ENCODE measurements at places on chromosomes 3 and 15.

DNA sequence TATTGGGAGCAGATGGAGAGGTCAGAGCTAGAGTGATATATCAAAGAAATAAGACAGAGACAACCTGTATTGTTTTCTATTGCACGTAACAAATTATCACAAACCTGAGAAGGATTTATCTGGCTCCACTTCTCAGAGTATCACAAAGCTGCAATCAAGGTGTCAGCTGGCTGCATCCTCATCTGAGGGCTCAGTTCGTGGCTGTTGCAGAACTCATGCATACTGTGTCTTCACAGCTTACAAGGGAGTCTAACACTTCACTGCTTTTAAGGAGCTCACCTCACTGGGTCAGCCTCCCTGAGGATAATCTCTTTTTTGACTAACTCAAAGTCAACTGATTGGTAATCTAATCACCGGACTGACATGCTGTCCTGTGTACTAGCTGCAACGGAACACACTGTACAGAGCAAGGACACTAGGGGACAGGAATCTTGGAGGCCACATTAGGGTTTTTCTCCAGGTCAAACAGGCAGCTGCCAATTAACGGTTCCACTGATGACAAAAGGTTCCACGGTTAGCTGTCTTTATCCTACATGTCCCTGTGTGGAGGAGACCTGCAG, 1006.8 kb upstream of the SEMA6D start:
- H3K36me3 ChIP-seq = no peaks in the 10 kb centered on the region
- no peak for DNase-seq
- no peaks in the 10 kb centered on the region for H3K27me3 ChIP-seq
- no peak overlapping the region for H3K27ac ChIP-seq
- H3K4me1 ChIP-seq = peaks cover 5% of the 10 kb centered on the region

DNA sequence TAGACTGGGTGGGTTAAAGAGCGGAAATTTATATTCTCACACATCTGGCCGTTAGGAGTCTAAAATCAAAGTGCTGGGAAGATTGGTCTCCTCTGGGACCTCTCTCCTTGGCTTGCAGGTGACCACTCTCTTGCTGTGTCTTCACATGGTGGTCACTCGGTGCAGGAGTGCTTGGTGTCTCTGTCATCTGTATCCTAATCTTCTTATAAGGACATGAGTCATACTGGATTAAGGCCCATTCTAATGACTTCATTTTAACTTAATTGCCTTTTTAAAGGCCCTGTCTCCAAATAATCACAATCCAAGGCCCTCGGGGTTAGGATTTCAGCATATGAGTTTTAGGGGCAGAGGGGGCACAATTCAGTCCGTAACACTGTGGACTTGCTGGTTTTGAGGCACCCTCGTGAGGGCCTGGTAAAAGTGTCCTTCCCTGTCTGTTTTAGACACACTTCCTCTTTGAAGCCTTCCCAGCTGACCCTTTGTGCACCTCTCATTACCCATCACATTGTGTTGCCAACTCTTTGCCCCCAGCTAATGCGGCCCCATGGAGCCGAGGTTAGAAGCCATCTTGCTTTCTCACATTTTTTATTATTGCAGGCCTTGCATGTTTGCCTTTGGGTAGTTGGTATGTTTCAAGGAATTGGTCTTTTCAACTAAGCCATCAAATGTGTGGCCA, 3.2 kb downstream of the XYLB start:
- DNase-seq = no peak
- H3K4me3 ChIP-seq = no peak overlapping the region
- no peaks in the 10 kb centered on the region for H3K4me1 ChIP-seq
- no peak overlapping the region for H3K27ac ChIP-seq
- no peaks in the 10 kb centered on the region for H3K27me3 ChIP-seq

- H3K4me1 ChIP-seq = no peaks in the 10 kb centered on the region
- no peak overlapping the region for H3K27ac ChIP-seq
- no peak for DNase-seq
- no peak overlapping the region for H3K4me3 ChIP-seq
These were observed 287.2 kb downstream of the SHQ1 start for GRCh38 chr3:72560846-72561675.

DNA sequence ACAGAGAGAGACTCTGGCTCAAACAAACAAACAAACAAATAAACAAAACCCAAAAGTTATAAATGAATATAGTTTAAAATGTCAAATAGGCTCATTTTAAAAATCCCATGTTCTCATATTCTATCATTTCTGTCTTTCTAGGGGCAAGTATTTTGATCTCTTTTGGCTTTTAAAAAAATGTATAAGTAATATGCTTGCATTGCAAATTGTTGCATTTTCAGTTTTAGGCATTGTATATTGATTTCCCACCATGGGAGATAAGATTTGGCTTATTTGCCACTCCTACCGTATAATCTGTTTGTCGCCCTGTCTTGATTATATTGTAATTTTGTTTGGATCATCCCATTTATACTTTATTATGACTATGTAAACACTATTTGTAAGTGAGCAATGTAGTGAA, 70.6 kb downstream of the PIAS1 start:
- no peak overlapping the region for H3K4me3 ChIP-seq
- no peaks in the 10 kb centered on the region for H3K4me1 ChIP-seq
- DNase-seq = no peak
- H3K27ac ChIP-seq = no peak overlapping the region
- H3K27me3 ChIP-seq = no peaks in the 10 kb centered on the region
- H3K36me3 ChIP-seq = peaks cover 3% of the 10 kb centered on the region

GRCh38 chr3:105559856-105560255, 193.1 kb downstream of the ALCAM start:
- no peak overlapping the region for H3K4me3 ChIP-seq
- H3K4me1 ChIP-seq = no peaks in the 10 kb centered on the region
- H3K27ac ChIP-seq = no peak overlapping the region
- DNase-seq = no peak

GRCh38 chr15:78645009-78645408, 4.0 kb upstream of the CHRNB4 start:
- no peaks in the 10 kb centered on the region for H3K36me3 ChIP-seq
- peaks cover 8% of the 10 kb centered on the region for H3K27me3 ChIP-seq
- peaks cover 5% of the 10 kb centered on the region for H3K4me1 ChIP-seq
- H3K4me3 ChIP-seq = no peak overlapping the region
- H3K27ac ChIP-seq = no peak overlapping the region

GRCh38 chr15:48096355-48096786, 24.4 kb upstream of the SLC24A5 start:
- no peaks in the 10 kb centered on the region for H3K4me1 ChIP-seq
- DNase-seq = peak; percentile 76
- H3K27ac ChIP-seq = no peak overlapping the region
- H3K27me3 ChIP-seq = no peaks in the 10 kb centered on the region
- H3K36me3 ChIP-seq = no peaks in the 10 kb centered on the region

DNA sequence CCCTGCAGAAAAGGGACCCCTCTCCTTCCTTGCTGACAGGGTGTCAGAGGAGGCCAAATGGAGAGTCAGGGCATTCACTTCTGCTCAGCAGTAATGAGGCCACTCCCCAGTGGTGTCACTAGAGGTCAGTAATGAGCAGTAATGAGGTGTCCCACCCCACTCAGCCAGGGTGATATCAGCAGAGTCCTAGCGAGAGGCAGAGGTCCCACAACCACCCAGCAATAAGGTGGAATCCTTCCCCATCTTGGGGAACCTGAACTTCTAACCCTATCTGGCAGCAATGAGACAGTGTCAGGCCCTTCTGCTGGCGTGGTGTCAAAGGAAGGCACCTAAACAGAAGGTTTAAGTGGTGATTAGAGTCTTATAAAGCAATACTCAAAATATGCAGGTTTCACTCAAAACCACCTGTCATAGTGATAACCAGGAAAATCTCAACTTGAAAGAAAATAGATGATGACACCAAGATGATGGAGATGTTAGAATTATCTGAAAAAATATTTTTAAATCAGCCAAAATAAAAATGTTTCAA, 12.9 kb downstream of the OCA2 start:
- DNase-seq = peak; percentile 12
- H3K36me3 ChIP-seq = no peaks in the 10 kb centered on the region
- no peak overlapping the region for H3K4me3 ChIP-seq

GRCh38 chr3:175065497-175065896, 206.4 kb downstream of the NAALADL2 start:
- H3K4me3 ChIP-seq = no peak overlapping the region
- H3K27ac ChIP-seq = no peak overlapping the region
- no peaks in the 10 kb centered on the region for H3K27me3 ChIP-seq

GRCh38 chr15:41930221-41930866, 36.5 kb upstream of the SPTBN5 start:
- H3K4me1 ChIP-seq = peaks cover 4% of the 10 kb centered on the region
- H3K27ac ChIP-seq = no peak overlapping the region
- peak; percentile 35 for DNase-seq
- H3K36me3 ChIP-seq = peaks cover 2% of the 10 kb centered on the region

DNA sequence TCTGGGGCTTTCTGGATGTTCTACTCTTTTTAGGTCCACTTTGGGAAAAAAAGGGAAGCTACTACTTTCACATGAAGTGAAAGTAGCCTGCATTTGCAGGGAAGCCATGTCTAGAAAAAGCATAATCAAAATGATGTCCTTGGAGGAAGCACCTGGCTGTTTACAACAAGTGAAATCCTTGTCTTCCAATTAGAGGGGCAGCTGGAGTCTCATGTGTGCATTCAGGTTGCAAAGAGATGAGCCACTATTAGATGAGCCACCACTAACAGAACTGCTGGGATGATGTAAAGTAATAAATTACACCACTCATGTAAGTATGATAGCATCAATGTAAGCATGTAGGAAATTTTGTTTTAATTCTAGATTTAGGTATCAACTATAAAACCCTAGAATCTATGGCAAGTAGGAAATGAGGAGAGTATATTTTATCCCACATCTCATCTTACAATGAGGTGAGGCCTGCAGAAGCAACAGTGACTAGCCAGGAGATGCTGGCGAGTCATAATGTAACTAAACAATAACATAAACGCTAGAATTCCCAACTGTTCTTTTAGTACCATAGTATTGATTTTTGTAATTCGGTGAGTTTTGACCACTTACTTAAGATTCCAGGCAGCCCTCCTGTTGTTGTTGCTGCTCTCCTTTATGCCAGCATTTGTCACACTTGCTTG, 75.9 kb downstream of the TMEM108 start:
- DNase-seq = no peak
- H3K4me1 ChIP-seq = no peaks in the 10 kb centered on the region
- no peaks in the 10 kb centered on the region for H3K27me3 ChIP-seq
- no peak overlapping the region for H3K4me3 ChIP-seq

GRCh38 chr3:36777424-36778218, 13.3 kb upstream of the DCLK3 start:
- H3K27ac ChIP-seq = no peak overlapping the region
- H3K4me1 ChIP-seq = no peaks in the 10 kb centered on the region
- DNase-seq = no peak

DNA sequence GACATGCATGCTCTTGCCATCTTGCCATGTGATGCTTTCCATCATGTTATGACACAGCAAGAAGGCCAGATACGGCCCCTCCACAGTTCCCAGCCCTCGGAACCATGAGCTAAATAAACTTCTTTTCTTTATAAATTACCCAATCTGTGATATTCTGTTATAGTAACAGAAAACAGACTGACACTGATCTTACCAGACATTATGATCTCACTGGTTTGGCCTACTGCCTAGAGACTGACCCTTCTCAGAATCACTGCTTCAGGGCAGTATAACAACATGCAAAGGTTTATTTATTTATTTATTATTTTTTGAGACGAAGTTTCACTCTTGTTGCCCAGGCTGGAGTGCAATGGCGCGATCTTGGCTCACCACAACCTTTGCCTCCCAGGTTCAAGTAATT, 14.0 kb downstream of the ZNF619 start:
- no peak overlapping the region for H3K27ac ChIP-seq
- peaks cover 6% of the 10 kb centered on the region for H3K36me3 ChIP-seq
- H3K4me1 ChIP-seq = no peaks in the 10 kb centered on the region
- no peak for DNase-seq
- no peak overlapping the region for H3K4me3 ChIP-seq

GRCh38 chr3:192260116-192261010, 467.0 kb downstream of the FGF12 start:
- H3K36me3 ChIP-seq = no peaks in the 10 kb centered on the region
- no peaks in the 10 kb centered on the region for H3K4me1 ChIP-seq

DNA sequence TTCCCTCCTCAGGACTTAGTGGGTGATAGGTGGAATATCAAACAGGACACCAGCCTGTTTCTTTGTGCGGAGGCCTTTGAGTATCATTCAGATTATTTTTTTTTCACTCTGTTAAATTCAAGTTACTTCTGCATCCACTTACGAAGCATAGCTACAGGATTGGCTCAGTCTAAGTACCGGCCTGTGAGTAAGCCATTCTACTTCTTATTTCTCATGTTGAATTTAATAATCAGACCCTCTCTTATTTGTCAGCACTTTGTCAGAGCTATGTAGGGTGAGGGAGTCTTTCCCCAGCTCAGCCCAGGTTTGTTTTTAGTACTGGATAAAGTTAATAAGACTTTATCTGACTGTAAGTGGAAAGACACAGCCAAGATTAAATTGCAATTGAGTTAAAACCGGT, 54.7 kb downstream of the ITPR1 start:
- no peaks in the 10 kb centered on the region for H3K4me1 ChIP-seq
- H3K4me3 ChIP-seq = no peak overlapping the region
- no peaks in the 10 kb centered on the region for H3K27me3 ChIP-seq
- H3K27ac ChIP-seq = no peak overlapping the region

DNA sequence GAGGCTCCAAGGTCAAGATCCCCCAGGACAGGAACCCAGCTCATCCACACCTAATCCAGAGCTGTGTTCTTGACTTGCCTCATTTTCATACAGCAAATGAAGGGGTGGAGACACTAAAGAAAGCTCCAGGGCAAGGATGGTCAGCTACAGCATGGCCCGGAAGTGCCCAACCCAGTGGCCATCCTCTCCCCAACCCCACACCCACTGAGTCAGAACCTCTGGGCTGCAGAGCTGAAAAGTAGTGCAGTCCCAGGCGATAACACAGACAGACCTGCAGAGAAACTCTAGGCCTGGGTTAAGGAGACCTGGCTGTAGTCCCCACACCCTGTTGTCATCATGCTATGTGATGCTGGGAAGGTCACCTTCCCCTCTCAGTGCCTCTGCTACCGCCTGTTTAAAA, 85.3 kb downstream of the SEMA5B start:
- no peak overlapping the region for H3K4me3 ChIP-seq
- DNase-seq = no peak
- no peak overlapping the region for H3K27ac ChIP-seq

- peak overlapping the region; percentile 48 for H3K27ac ChIP-seq
- H3K36me3 ChIP-seq = no peaks in the 10 kb centered on the region
- H3K4me1 ChIP-seq = peaks cover 11% of the 10 kb centered on the region
- DNase-seq = no peak
- H3K4me3 ChIP-seq = no peak overlapping the region
These were observed 50.6 kb upstream of the ULK4 start for GRCh38 chr3:42012383-42012934.

- no peak overlapping the region for H3K27ac ChIP-seq
- no peaks in the 10 kb centered on the region for H3K4me1 ChIP-seq
- no peaks in the 10 kb centered on the region for H3K27me3 ChIP-seq
- H3K4me3 ChIP-seq = no peak overlapping the region
These were observed 41.3 kb upstream of the LYZL4 start for GRCh38 chr3:42451546-42452230.

DNA sequence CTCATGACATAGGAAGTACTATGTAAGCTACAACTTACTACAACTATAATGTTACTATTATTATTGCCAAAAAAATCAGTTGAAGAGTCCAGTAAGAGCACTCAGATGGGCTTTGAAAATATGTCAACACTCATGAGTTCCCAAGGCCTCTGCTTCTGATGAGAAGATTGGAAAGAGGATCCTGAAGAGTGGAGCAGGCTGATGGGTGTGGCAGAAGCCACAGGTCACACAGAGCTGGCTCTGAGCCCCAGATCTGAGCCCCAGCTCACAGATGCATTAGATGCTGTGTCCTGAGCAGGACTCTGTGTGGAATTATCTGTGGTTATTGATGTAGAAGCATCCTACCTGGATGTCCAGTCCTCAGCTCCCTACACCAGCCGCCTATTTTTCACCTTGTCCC, 65.6 kb downstream of the SPSB4 start:
- no peaks in the 10 kb centered on the region for H3K4me1 ChIP-seq
- no peak overlapping the region for H3K27ac ChIP-seq
- no peak overlapping the region for H3K4me3 ChIP-seq
- DNase-seq = no peak
- no peaks in the 10 kb centered on the region for H3K36me3 ChIP-seq
- no peaks in the 10 kb centered on the region for H3K27me3 ChIP-seq

All from trophoblast cell (in vitro differentiated cells and primary cell).